NCI-H146 (cell line): ENCODE measurements at places on chromosomes 3 and 15.

DNA sequence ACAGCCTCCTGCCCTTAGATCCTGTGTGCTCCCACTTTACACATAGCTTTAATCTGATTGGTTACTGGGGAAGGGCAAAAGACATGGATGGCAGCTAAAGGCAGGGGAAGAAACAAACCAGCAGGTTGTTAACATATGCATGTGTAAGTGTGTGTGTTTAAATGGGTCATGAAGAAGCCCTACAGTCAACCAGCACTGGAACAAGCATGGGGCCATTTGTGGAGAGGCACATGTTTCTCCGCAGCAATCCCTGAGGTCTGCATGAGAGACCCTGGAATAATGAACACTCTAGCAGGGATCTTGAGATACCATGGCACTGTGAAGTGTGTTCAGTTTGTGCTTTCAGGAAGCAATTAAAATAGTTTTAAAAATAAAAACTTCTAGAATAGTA, 6.0 kb downstream of the KLF13 start:
- no peak for DNase-seq

DNA sequence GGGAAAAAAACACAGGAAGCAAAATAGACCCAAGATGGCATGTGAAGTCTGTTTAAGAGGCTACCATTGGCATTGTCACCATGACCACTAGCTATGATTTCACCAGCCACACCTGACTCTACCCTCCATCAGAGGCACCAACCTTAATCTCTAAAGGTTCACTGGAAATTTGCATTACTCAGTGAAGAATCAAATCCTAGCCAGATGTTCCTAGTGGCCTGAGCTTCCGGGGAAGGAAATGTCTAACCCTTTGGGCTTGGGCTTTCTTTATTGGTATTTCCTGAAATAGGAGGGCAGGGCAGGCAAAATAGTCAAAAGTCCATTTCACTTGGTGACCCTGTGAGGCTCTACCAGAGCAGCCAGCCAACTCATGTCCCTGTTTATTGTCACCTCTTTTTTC, 110.9 kb upstream of the PHLDB2 start:
- DNase-seq, result no peak

DNA sequence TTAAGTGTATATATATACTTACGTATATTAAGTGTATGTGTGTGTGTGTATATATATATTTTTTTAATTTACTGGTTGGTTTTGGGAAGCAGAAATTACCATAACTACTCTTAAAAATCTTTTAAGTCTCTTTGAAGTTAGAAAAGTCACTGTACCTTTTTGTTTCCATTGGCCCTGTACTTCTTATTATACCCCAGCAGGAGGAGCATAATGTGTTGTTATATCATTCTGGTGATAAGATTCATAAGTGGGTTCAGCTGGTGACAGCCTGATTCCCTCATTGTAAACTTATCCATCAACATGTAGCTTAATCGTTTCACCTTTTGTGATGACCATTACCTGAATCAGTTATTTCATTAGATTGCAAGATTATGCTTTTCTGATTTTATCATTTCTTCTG, 30.8 kb downstream of the MLH1 start:
- DNase-seq, result no peak

GRCh38 chr15:75694241-75695182, 18.1 kb downstream of the CSPG4 start:
- DNase-seq, result peak; percentile 88

DNA sequence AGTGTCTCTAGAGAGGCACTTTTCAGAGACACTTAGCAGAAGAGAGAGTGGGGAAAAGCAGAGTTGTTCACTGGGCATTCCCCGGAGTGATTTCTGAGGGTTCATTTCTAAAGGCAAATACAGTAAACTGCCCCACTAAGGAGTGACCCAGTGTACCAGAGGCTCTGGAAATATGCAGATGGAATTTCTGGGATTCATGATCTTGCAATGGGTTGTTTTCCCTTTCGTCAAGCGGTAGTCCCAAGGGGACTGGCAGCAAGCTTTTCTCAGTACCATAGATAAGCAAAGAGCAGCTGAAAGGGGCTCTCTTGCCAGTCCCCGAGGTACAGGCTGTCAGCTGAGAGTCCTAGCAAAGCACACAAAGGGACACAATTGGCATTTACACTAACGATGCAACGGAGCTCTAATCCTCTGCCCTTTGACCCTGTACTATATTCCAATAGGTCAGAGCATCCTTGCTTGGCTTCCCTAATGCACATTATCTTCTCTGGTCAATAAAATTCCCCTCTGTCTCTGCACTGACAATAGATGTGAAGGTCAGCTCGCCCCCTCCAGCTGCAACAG, 155.6 kb downstream of the SEMA6D start:
- peak; percentile 5 for DNase-seq

- no peak for DNase-seq
These were observed 13.3 kb upstream of the OR5K1 start for GRCh38 chr3:98449606-98450193.

DNA sequence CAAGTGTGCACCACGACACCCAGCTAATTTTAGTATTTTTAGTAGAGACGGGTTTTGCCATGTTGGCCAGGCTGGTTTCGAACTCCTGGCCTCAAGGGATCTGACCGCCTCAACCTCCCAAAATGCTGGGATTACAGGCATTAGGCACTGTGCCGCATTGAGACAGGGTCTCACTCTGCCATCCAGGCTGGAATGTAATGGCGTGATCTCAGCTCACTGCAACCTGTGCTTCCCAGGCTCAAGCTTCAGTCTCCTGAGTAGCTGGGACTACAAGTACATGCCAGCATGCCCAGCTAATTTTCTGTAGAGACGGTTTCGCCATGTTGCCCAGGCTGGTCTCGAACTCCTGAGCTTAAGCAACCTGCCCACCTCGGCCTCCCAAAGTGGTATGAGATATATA, 51.6 kb downstream of the ACAD9 start:
- no peak for DNase-seq
